HFFc6 (cell line): ENCODE measurements at places on chromosomes 3 and 15.
A peak's percentile ranks its signal among the peaks of the same experiment; 100 is the strongest.

DNA sequence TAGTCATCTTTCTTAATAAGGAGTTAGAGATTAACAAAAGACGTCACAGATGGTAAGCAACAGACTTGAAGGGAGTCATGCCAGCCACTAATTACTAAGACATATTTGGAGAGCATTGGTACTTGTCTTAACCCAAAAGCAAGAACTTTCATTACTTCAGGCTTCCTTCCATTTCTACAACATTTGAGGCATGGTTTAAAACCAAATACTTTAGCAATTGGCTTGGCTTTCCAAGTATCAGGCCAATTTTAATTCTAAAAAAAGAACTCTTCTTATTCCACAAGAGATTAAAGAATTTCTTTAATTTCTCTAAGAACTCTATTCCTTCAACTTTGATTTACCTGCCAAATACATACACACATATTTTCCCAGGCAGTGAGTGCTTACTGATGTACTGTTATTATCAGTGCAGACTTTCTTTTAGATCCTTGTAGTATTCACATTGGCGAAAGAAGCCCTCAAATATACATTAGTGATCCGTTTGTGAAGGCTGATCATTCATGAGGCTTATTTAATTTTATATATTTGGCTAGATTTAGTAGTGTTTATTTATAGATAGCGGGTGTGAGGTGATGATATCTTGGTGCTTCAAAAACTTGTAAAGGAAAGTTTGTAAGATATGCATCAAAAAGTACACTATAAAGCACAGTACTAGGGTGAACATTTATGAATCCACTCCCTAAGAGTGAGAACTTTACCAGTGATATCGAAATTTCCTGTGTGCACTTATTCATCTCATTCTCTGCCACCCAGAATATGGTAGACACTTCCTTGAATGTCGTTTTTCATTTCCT is 229.2 kb downstream of the MFSD1 start:
- no peak overlapping the region for H3K4me3 ChIP-seq
- H3K36me3 ChIP-seq: no peaks in the 10 kb centered on the region
- no peak for DNase-seq
- no peaks in the 10 kb centered on the region; the same call in 1 of the 2 replicates for H3K27me3 ChIP-seq
- no peaks in the 10 kb centered on the region for H3K4me1 ChIP-seq
- H3K27ac ChIP-seq: no peak overlapping the region

GRCh38 chr3:194046995-194047645 is 88.8 kb upstream of the HES1 start:
- peaks cover 18% of the 10 kb centered on the region for H3K27me3 ChIP-seq
- no peak overlapping the region for H3K4me3 ChIP-seq
- H3K36me3 ChIP-seq: peaks cover 8% of the 10 kb centered on the region; the same call in 1 of the 2 replicates
- DNase-seq: no peak
- no peak overlapping the region for H3K27ac ChIP-seq

DNA sequence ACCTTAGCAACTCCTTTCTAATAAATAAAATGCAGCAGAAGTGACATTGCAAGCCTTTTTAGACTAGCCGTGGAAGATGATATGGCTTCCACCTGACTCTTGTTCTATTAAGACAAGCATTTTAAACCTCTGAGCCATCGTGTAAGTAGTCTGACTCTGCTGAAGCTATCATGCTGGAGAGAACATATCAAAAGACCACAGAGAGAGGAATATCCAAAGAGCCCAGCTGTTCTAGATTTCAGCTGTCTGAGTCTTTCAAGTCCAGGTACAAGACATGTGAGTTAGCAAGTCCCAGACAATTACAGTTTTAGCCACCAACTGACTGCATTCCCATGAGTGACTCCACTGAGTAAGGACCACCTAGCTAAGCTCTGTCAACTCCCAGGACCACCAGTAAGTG is 517.0 kb upstream of the NAALADL2 start:
- H3K4me3 ChIP-seq: no peak overlapping the region
- H3K27ac ChIP-seq: no peak overlapping the region
- H3K27me3 ChIP-seq: no peaks in the 10 kb centered on the region
- peaks cover 28% of the 10 kb centered on the region for H3K4me1 ChIP-seq

GRCh38 chr3:101340591-101340990 is 20.2 kb upstream of the IMPG2 start:
- no peak overlapping the region for H3K27ac ChIP-seq
- H3K27me3 ChIP-seq: no peaks in the 10 kb centered on the region

GRCh38 chr15:60912984-60913697 is 316.0 kb downstream of the RORA start:
- H3K27ac ChIP-seq: no peak overlapping the region
- no peak for DNase-seq
- peaks cover 15% of the 10 kb centered on the region for H3K4me1 ChIP-seq
- H3K36me3 ChIP-seq: no peaks in the 10 kb centered on the region
- 0 out of 2 replicates have a peak, but pooled peaks cover 2% of the 10 kb centered on the region for H3K27me3 ChIP-seq

- H3K4me1 ChIP-seq: no peaks in the 10 kb centered on the region
- no peak overlapping the region for H3K27ac ChIP-seq
- DNase-seq: no peak
- H3K27me3 ChIP-seq: no peaks in the 10 kb centered on the region
- H3K4me3 ChIP-seq: no peak overlapping the region
Measured at GRCh38 chr3:143693506-143693905, 154.8 kb downstream of the SLC9A9 start.

DNA sequence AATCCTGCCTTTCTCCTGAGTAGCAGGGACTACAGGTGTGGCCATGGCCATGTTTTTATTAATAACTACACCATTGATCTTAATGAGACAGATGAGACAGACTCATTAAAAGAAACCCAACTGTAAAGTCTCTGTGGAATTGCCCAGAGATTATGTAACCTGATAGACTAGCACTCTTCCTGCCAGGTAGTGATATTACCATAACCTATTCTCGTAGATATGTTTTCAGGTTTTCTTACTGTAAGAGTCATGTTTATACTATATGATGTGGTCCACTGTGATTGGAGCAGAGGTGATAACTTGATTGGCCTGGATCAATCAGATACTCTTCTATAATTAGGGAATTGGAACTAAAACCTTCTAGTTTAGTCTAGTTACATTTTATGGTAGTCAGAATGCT is 93.7 kb downstream of the NFKBIZ start:
- H3K4me3 ChIP-seq: no peak overlapping the region
- peaks cover 8% of the 10 kb centered on the region for H3K4me1 ChIP-seq
- peaks cover 3% of the 10 kb centered on the region for H3K36me3 ChIP-seq
- H3K27ac ChIP-seq: peak overlapping the region; percentile 22
- no peaks in the 10 kb centered on the region; the same call in 1 of the 2 replicates for H3K27me3 ChIP-seq

DNA sequence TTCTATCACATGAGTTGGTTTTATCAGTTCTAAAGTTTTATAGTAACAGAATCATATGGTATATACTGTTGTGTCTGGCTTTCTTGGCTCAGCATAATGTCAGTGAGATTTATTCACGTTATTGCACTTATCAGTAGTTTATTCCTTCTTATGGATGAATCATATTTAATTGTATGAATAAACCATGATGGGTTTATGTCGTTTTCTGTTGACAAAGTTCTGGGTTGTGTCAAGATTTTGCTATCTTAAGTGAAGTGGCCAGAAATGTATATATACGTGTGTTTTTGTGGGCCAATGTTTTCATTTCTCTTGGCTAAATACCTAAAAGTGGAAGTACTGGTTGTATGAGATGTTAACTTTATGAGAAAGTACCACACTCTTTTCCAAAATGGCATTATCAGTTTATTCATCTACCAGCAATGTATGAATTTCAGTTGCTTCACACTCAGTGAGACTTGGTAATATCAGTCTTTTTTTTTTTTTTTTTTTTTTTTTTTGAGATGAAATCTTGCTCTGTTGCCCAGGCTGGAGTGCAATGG is 112.4 kb upstream of the DCBLD2 start:
- DNase-seq: no peak
- peaks cover 6% of the 10 kb centered on the region; the same call in 1 of the 2 replicates for H3K4me1 ChIP-seq
- no peaks in the 10 kb centered on the region for H3K36me3 ChIP-seq
- H3K27me3 ChIP-seq: no peaks in the 10 kb centered on the region
- no peak overlapping the region for H3K4me3 ChIP-seq

DNA sequence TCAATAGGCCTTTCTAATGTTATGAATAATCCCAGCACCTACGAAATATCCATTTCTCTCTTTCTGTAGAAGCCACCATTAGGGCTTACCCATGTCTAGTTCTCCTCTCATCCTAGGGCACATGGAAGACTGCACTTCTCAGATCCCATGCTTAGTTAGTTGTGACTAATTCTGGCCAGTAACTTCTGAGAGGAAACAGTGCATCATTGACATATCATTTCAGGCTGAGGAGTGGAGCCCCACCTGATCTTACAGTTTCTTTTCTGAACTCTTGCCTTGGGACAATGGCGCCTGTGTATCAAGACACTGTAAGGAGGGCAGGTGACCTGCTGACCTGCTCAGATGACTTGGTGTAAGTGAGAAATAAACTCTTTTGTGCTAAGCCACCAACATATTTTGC is 39.4 kb upstream of the TBL1XR1 start:
- no peaks in the 10 kb centered on the region for H3K36me3 ChIP-seq
- no peak for DNase-seq
- no peak overlapping the region for H3K27ac ChIP-seq
- H3K4me1 ChIP-seq: peaks cover 12% of the 10 kb centered on the region; the same call in 1 of the 2 replicates

- no peak for DNase-seq
- H3K4me1 ChIP-seq: peaks cover 10% of the 10 kb centered on the region; the same call in 1 of the 2 replicates
- H3K4me3 ChIP-seq: no peak overlapping the region
- no peaks in the 10 kb centered on the region for H3K36me3 ChIP-seq
- peaks cover 1% of the 10 kb centered on the region; the same call in 1 of the 2 replicates for H3K27me3 ChIP-seq
Measured at GRCh38 chr3:111547631-111548030, 5.6 kb downstream of the CD96 start.

DNA sequence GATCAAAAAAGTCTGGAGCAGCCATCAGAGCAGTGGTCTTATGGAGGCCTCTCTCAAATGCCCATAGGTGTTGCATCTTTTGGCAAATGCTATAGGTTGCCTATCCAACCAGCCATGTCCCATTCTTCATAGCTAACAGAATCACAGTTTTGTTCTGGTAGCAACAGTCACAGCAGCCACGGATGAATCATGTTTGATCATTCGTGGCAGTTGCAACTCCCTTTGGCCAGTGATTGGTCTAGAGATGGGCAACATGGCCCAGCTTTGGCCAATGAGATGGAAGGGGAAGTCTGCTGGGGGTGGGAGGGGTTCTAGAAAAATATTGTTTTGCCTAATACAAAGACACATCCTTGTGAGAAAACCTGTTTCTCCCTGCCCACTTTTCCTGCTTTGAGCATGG is 50.3 kb upstream of the PPP2R3A start:
- no peaks in the 10 kb centered on the region for H3K36me3 ChIP-seq

DNA sequence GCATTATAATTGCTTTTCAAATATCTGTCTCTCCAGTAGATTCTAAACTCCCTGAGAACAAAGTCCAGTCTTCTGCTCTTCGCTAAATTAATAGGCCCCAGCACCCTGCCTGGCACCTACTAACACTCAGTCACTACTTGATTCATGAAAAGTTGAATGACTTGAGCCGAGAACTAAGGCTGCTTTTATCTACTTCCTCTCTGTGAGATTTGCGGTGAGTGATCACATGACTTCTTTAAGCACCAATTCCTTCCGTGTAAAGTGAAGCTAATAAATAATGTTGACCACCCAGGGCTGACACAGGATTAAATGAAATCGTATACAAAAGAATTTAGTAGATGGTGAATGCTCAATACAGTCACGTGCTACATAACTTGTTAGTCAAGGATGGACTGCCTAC is 44.6 kb upstream of the PGPEP1L start:
- H3K4me1 ChIP-seq: no peaks in the 10 kb centered on the region
- DNase-seq: no peak
- no peak overlapping the region for H3K27ac ChIP-seq
- H3K4me3 ChIP-seq: no peak overlapping the region

- no peaks in the 10 kb centered on the region for H3K27me3 ChIP-seq
- no peak overlapping the region for H3K4me3 ChIP-seq
- H3K27ac ChIP-seq: no peak overlapping the region
- H3K36me3 ChIP-seq: no peaks in the 10 kb centered on the region
Measured at GRCh38 chr15:94240480-94240879, 9.1 kb downstream of the MCTP2 start.

DNA sequence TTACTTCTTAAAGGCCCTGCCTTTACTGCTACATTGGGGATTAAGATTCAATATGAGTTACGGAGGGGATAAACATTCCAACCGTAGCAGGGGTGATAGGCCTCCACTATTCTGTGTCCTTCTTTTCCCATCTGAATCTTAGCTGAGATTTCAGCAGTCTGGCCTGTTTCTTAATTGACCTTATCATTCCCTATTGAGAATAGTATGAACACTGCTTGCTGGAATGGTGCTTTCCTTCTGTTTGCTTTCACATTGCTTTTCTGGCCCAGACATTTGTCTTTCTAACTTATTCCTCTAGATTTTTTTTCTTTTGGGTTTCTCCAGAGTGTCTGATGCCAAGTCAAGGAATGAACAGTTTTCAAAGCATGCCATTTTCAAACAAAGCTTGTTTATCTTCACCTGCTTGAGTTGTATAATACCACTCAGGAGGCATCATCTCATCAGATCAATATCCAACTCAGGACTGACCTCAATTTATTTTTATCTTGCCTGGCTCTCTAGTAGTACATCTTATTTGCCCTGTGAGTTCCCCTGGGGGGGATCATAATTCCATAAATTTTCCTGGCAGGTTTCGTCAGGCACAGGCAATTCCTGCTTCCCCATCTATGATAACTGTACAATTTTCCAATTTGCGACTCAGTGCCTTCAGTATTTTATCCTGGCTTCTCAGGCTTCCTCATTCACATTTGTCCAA is 161.1 kb upstream of the STT3B start:
- no peaks in the 10 kb centered on the region for H3K36me3 ChIP-seq
- H3K27me3 ChIP-seq: peaks cover 1% of the 10 kb centered on the region; the same call in 1 of the 2 replicates
- DNase-seq: no peak
- H3K4me3 ChIP-seq: no peak overlapping the region
- peaks cover 13% of the 10 kb centered on the region for H3K4me1 ChIP-seq
